Colonic mucosa (tissue), 4 donors: ENCODE measurements at places on chromosomes 16 and 17. TPM values are rescaled to one million over a fixed set of nuclear protein-coding genes. Genes with fewer than 3 reads are reported as not detected.

GRCh38 chr17:38870259-38871165, 654 bp downstream of the LASP1 start:
- DNase-seq = peak; percentile 85
- H3K4me3 ChIP-seq = peak overlapping the region; percentile 89
- H3K27ac ChIP-seq = peak overlapping the region; percentile 100
- no peaks in the 10 kb centered on the region for H3K27me3 ChIP-seq
- peaks cover 32% of the 10 kb centered on the region for H3K4me1 ChIP-seq

DNA sequence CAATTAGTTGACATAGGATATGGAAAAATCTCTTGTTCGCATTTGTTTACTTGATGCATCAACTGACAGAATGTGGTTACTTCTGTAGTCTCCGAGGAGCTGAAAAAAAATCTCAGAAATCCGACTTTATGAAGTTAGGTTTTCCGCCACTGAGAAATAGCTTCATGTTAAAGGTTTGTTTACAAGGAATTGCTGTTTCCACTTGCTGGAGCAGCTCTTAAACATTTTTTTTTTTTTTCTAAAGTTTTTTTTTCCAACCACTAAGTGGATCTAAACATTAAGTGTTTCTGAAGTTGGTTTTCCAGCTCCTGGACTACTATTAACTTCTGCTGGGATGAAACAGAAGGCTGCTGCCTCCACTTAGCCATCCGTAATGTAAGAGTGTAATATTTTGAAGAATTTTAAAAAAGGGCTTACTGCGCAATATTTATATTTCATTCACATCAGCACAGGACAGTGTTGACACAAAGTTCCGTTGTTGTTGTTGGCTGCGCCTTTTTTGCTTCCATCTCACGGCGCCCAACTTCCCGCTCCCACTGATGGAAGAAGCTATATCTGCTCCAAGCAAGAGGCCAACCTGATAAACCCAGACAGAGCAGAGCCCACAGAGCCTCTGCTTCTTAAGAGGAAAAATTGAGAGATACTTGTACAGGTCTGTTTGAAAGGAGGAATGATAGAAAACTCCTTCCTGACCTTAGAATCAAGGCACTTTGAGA, 167.7 kb upstream of the KCNJ16 start:
- H3K4me1 ChIP-seq = no peaks in the 10 kb centered on the region
- no peak overlapping the region for H3K4me3 ChIP-seq
- no peaks in the 10 kb centered on the region for H3K36me3 ChIP-seq
- DNase-seq = no peak
- no peak overlapping the region for H3K27ac ChIP-seq
- no peaks in the 10 kb centered on the region for H3K27me3 ChIP-seq

DNA sequence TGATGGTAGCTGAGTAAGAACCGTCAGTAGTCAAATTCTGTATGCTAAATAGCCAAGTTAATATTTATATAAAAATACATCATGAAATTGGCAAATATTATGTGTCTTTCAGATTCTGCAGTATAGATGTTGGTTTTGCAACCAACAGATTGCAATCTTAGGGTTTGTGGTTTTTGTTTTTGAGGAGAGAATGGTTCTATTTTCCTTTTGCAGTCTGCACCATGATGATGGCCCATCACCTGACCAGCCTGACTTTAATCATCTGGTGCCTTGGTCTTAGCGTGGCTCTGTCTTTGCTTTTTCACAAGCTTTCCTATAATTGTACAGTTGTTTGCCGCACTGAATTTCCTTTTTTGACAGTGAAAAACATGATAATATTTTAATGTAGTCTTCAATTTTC, 50.7 kb downstream of the NUP93 start:
- H3K36me3 ChIP-seq = no peaks in the 10 kb centered on the region
- no peaks in the 10 kb centered on the region for H3K4me1 ChIP-seq
- H3K27me3 ChIP-seq = no peaks in the 10 kb centered on the region
- H3K4me3 ChIP-seq = no peak overlapping the region

DNA sequence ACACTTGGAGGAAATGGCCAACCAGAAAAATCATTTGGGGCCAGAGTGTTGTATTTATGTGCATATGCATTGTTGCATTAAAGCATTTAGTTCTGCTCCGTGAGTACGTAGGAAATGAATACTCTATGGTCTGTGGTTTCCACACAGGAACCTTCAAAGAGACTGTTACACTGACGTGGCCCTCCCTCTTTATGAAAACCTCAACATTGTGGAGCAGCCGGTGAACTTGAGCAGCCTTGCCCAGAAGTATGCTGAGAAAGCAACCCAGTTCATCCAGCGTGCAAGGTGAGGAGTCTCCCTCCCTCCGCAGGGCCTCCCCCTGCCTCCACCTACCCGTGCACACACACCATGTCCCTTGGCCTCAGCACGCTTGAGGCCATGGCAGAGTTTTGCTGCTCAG, 65.2 kb downstream of the ARSG start:
- H3K27me3 ChIP-seq = no peaks in the 10 kb centered on the region
- no peaks in the 10 kb centered on the region for H3K4me1 ChIP-seq
- no peaks in the 10 kb centered on the region for H3K36me3 ChIP-seq
- no peak overlapping the region for H3K4me3 ChIP-seq
- peak; percentile 23 for DNase-seq
- no peak overlapping the region for H3K27ac ChIP-seq

DNA sequence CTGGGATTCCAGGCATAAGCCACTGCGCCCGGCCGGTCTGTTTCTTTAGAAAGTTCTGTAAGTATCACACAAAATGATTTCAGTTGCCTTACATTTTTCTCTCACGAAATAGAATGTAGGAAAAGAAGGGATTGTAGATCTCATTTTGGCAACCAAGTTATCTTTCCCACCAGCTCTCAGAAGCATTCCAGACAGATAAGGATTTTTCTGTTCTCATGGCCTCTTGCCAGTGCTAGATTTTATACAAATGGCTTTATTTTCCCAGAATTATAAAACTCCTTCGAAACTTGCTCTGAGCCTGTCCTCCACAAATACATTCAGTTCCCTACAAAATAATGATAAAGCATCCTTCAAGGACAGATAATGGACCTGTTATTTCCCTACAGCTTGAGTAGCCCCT, 46.9 kb downstream of the LCMT1 start:
- no peak overlapping the region for H3K4me3 ChIP-seq
- no peaks in the 10 kb centered on the region for H3K27me3 ChIP-seq
- no peak overlapping the region for H3K27ac ChIP-seq
- H3K4me1 ChIP-seq = no peaks in the 10 kb centered on the region

- no peaks in the 10 kb centered on the region for H3K4me1 ChIP-seq
- no peaks in the 10 kb centered on the region for H3K27me3 ChIP-seq
- H3K27ac ChIP-seq = no peak overlapping the region
- H3K36me3 ChIP-seq = no peaks in the 10 kb centered on the region
Observed at GRCh38 chr17:61221597-61222471, 177.8 kb upstream of the TBX2 start.

DNA sequence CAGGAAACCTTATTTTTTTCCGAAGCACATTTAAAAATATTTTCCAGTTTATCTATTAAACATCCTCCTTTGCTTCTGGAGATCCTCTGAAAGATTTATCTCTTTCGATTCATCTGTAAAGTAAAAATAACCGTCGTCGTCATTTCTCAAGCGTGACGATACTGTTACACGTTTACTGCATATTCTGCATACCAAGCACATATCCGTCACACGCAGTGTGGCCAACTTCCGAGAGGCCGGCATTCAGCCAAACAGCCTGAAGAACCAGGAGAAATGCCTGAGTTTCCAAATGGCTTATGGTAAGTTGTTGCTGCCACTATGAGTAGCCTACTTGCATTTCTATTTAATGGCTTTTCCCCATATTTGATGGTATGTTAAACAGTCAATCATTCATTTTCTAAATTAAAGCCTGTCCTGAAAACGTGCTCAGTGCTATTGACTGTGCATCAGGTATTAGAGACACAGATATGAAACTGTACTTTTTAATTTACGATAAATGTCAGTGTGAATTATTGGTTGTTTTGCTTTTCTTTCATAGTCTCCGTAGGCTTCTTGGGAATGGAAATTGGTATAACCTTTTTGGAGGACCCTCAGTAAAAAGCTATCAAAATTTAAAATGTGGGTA, 275.7 kb downstream of the WWOX start:
- no peaks in the 10 kb centered on the region for H3K36me3 ChIP-seq
- H3K4me3 ChIP-seq = no peak overlapping the region
- no peaks in the 10 kb centered on the region for H3K4me1 ChIP-seq
- no peak for DNase-seq
- no peak overlapping the region for H3K27ac ChIP-seq

DNA sequence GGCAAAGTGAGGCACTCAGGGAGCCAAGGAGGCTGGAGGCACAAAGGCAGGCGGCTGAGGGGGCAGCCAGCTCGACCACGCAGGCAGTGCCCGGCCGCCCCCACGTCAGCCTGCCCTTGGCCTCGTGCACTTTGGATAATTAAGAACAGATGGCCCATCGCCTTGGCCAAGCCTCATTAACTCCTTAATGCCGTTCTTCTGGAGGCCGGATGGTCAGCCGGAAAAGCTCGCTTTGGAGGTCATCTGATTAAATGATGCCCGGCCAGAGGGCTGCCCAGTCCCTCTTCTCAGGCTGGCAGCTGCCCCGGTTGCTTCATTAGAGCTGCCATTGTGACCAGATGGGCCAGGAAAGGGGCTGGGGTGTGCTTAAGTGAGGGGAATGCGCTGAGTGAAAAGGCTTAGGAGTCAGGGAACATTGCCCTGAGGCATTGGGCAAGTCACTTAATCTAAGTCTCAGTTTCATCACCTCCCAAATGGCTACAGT, 364.0 kb downstream of the NPIPA8 start:
- H3K36me3 ChIP-seq = no peaks in the 10 kb centered on the region
- H3K4me3 ChIP-seq = no peak overlapping the region
- no peak for DNase-seq
- no peaks in the 10 kb centered on the region for H3K4me1 ChIP-seq

DNA sequence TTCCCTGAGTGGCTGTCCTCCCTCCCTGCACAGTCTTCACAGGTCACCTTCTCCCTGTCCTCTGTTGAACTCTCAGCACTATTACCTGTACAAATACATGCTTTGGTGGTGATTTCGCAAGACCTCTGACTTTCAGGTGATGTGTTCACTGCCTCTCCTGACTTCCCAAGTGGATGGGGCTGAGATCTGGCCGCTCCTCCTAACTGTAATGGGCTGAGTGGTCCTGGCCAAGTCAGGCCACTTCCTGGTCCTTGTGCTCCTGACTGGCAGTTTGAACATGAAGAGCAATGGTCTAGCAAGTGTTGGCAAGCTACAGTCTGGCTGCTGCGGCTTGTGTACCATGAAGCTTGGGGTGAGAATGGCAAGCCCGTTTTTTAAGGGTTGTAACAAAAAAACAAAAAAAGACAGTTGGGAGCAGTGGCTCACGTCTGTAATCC, 11.7 kb upstream of the TMED6 start:
- H3K4me3 ChIP-seq = no peak overlapping the region
- H3K27ac ChIP-seq = no peak overlapping the region

DNA sequence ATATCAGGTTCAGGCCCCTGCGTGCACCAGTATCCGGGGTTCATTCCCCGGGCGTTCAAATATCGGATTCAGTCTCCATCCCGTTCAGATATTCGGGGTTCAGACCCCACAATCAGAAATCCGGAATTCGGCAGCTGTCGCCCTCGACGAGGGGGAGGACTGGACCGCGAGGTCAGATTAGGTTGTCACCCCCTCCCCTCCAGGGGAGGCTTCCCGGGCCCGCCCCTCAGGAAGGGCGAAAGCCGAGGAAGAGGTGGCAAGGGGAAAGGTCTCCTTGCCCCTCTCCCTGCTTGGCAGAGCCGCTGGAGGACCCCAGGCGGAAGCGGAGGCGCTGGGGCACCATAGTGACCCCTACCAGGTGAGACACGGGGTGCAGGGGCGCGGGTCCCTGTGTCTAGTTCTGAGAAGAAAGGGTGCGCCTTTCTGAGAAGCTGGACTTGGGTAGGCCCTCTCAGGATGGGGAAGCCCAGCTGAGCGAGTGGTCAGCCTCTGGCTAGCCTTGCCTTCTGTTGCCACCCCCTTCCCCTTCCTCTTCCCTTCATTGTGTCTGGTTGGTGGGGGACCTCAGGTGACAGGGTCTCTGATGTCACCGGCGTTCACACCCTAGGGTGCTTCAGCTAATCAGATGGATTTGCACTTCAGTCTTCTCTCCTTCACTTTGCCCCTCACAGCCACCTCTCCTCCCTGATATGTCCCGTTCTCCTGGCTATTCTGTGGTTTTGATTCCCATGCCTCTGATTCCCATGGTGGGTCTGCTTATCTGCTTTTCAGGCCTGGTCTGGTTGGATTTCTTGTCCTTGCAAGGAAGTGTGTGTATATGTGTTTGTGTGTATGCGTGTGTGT, 844 bp downstream of the TAOK2 start:
- peaks cover 17% of the 10 kb centered on the region for H3K4me1 ChIP-seq
- peak overlapping the region; percentile 75 for H3K4me3 ChIP-seq
- H3K27me3 ChIP-seq = no peaks in the 10 kb centered on the region
- H3K36me3 ChIP-seq = peaks cover 14% of the 10 kb centered on the region
- H3K27ac ChIP-seq = peak overlapping the region; percentile 74

DNA sequence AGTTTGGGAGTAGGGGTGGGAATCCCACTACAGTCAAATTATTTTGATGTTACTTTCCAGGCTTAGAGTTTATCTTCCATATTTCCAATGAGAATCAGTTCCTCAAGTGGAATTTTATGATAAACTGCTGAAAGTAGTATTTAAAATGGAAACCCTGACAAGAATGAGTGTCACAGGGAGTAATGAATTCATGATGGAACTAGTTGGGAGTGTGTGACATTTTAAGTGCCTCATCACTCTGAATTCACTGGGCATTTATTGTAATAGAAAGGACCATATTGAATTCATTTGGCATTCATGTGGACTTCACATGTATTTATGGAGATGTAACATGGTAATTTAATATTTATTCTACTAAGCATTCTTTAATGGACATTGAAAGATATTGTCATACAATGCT, 320.9 kb downstream of the CDH13 start:
- H3K4me3 ChIP-seq = no peak overlapping the region
- DNase-seq = no peak
- H3K27ac ChIP-seq = no peak overlapping the region
- no peaks in the 10 kb centered on the region for H3K27me3 ChIP-seq
- no peaks in the 10 kb centered on the region for H3K4me1 ChIP-seq

DNA sequence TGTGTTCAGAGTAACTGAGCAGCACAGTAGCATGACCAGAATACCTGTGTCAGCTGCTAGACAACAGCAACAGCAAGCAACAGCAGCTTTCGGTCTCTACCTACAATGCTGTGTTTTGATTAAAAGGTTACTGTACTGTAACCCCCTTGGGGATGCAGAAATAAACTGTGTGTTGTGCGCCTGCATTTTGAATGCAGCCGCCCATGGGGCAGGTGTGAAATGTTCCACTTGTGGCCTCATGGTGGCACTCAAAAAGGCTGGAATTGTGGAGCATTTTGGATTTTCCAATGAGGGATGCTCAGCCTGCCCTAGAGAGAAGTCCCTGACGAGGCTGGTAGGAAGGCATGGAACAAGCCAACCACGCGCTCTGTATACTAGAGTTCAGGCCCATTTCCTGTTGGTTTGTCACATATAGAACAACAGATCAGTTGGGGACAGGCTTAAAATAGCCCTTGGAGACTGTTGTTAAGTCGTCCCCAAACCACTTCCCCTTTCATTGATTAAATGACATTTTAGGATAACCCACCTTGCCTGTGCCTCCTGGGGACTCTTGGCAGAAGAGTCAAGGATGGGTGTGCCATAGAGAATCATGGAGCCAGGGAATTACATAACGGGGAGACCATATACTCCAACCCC, 27.1 kb downstream of the SCPEP1 start:
- no peaks in the 10 kb centered on the region for H3K27me3 ChIP-seq
- H3K27ac ChIP-seq = no peak overlapping the region
- no peaks in the 10 kb centered on the region for H3K4me1 ChIP-seq
- H3K36me3 ChIP-seq = no peaks in the 10 kb centered on the region

- no peaks in the 10 kb centered on the region for H3K27me3 ChIP-seq
- peak; percentile 55 for DNase-seq
- H3K4me3 ChIP-seq = no peak overlapping the region
- peak overlapping the region; percentile 72 for H3K27ac ChIP-seq
- H3K36me3 ChIP-seq = no peaks in the 10 kb centered on the region
Observed at GRCh38 chr17:78935419-78936323, 10.5 kb upstream of the TIMP2 start.

Gene TPSAB1
- total RNA-seq = 30.4 TPM

Gene DPEP3
- not detected for total RNA-seq

Gene FLOT2
- total RNA-seq = 125 TPM
